ENCODE measurements at places on chromosomes 1 and 21.

- no peak for DNase-seq
These were observed 49.7 kb upstream of the B3GALT5 start for GRCh38 chr21:39562791-39563770.

DNA sequence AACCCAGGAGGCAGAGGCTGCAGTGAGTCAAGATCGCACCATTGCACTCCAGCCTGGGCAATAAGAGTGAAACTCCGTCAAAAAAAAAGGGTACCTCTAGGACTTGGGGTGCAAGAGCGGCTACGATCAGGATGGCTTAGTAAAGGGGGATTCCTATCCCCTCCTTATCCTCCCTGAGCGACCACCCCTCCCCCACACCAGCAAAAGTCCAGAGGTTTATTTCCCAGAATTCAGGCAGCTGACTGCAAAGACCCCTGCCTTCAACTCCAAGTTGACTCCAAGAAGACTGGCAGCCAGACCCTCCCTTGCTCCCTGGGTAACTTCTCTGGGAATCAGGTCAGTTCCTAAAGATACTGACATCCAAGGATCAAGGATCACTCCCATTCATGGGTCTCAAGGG lies 12.4 kb upstream of the PRDM16 start:
- no peak for DNase-seq

DNA sequence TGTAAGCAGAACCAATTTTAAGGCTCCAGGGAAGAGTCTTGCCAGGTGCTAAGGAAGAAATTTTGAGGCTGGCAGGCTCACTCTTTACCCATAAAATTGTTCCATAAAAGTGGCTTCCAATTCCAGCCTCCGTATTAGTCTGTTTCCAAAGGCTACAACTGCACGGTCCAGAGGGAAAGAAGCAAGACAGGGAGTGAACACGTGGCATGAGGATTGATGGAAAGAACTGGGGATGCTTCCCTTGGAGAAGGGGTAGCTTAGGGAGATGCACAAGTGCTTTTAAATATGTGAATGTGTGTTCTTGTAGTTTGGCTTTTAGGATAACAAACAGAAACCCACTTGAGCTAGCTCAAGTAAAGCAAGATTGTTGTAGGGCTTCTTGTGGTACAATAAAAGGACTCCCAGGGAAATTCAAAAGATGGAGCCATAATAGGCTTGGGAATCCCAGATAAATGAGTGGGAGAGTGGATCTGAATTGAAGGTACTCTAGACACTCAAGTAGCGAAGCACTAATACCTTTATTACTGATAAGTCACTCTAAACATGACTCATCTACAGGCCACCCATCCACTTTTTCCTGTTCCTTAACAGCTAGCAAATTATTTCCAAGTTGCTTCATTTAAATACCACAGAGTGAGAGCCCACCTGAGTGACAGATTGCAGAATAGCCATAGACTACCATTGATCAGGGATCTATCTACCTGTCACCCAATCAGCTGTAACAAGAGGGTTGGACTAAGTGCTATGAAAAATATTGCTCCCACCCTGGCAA lies 34.8 kb upstream of the NPL start:
- no peak for DNase-seq

GRCh38 chr1:181409981-181410380 lies 73.3 kb upstream of the CACNA1E start:
- DNase-seq, result no peak

GRCh38 chr1:94118471-94118870 lies 2.5 kb downstream of the ABCA4 start:
- no peak for DNase-seq
